Panc1 (cell line): ENCODE measurements at places on chromosomes 12 and 14.
A peak's percentile ranks its signal among the peaks of the same experiment; 100 is the strongest.

GRCh38 chr14:94394581-94395207, 6.3 kb upstream of the SERPINA1 start:
- DNase-seq, result no peak

DNA sequence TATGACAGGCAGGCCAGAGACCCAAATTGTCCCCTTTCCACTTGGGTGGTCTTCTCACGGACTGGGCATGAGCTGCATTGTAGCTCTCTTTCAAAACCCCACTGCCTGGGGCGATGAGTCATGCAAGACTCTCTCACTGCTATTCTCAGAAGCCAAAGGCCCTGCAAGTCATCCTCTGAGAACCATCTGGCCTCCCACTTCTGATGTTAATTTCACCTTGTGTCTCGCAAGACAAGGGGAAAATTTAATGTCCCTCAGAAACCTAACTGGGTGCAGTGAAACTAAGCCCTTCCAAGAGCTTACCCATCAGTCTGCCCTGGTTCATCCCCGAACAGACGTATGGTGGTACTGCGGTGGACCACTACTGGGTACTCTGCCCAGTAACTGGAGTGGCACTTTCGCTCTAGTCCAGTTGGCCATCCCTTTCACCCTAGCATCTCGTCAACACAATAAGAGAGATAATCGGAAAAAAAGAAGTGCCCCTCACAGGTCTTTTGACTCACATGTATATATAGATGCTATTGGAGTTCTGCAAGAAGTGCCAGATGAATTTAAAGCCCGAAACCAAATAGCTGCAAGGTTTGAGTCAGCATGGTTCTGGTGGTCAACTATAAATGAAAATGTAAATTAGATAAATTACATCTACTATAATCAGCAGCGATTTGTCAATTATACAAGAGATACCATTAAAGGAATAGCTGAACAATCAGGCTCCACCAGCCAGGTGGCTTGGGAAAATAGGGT, 31.3 kb upstream of the LALBA start:
- no peak for DNase-seq

GRCh38 chr14:77310026-77310425, 10.7 kb downstream of the POMT2 start:
- DNase-seq, result no peak

GRCh38 chr14:57962325-57963035, 96.6 kb upstream of the SLC35F4 start:
- no peak for DNase-seq

DNA sequence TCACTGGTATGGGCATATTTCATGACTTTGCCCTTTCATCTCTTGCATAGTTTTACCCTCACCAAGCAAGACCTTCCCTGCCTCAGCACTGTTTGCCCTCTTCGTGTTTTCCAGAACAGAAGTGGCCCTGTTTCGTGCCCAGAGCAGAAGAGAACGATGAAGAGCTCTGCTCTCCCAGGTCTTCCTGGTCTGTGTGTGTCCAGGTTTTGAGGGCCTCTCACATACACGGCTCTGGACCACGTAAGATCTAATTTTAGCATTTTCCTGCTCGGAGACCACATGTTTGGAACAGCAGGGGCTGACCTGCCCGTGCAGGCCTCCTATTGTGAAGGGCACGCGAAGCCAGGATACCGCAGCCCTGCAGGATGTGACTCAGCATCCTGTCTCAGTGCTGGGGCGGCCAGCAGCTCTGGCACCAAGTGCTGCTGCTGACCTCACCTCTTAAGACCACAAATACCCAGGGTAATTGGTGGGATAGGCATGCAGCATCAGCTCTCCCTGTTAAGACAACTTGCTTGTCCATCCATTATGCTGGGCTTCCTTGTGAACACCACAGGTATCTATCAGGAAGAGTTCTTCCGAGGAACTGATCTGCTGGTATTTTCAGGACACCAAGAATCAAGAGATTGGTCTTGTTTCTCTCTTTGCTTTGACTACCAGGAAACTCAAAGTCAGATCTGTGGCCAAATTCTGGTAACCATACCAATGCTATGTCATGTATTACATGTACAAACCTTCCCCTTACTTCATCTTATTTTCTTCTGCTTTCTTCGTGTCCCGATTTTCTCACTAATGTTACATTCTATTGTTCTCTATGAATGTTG, 19.0 kb downstream of the SSH1 start:
- DNase-seq, result peak; percentile 95

GRCh38 chr12:11787437-11787836, 138.0 kb downstream of the ETV6 start:
- no peak for DNase-seq

- DNase-seq, result no peak
These were observed 89.0 kb downstream of the RFX4 start for GRCh38 chr12:106671840-106672239.

GRCh38 chr12:79690142-79690637, 574 bp downstream of the PAWR start:
- no peak for DNase-seq

GRCh38 chr14:34363733-34364134, 98.3 kb downstream of the SPTSSA start:
- DNase-seq, result no peak

GRCh38 chr14:23356662-23357061, 4.0 kb upstream of the SLC22A17 start:
- no peak for DNase-seq

- DNase-seq, result no peak
These were observed 91.0 kb downstream of the TTLL5 start for GRCh38 chr14:75752086-75752485.

- no peak for DNase-seq
These were observed 4.9 kb downstream of the TEX52 start for GRCh38 chr12:2851931-2852330.
